ENCODE measurements at places on chromosomes 6 and 20.
A peak's percentile ranks its signal among the peaks of the same experiment; 100 is the strongest.

GRCh38 chr6:139568151-139568955 lies 193.9 kb upstream of the CITED2 start:
- DNase-seq: no peak

- no peak for DNase-seq
These were observed 377.1 kb downstream of the ADGRB3 start for GRCh38 chr6:69012211-69012610.

DNA sequence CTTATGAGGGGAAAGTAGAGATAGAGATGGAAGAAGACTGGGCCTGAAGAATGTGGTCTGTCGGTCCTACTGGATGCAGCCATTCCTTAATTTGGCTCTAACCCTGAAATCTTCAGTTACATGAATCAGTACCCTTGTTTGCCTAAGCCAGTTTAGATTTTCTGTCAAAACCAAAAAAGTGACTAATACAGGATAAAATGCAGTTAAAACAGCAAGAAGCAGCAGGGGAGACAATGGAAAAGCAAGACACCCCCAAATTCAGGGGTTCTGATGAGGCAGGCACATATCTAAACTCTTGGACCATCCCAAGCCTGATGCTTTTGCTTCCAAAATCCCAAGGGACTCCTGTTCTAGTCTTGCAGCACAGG lies 17.4 kb upstream of the UBE2V1 start:
- no peak for DNase-seq

- no peak for DNase-seq
These were observed 139.4 kb upstream of the RREB1 start for GRCh38 chr6:6968357-6968730.

- DNase-seq: no peak
These were observed 339.4 kb downstream of the CD83 start for GRCh38 chr6:14456941-14457340.

GRCh38 chr6:56058636-56059035 lies 183.2 kb upstream of the BMP5 start:
- DNase-seq: no peak

GRCh38 chr20:8250539-8251200 lies 118.6 kb downstream of the PLCB1 start:
- no peak for DNase-seq

- DNase-seq: peak; percentile 12
These were observed 38.9 kb downstream of the SMAP1 start for GRCh38 chr6:70706491-70707123.
